ENCODE measurements at places on chromosomes 16 and 17. TPM values are rescaled to one million over a fixed set of nuclear protein-coding genes. Genes with fewer than 3 reads are reported as not detected.

C17orf50 gene
- total RNA-seq, result not detected

TPSD1 gene
- total RNA-seq, result not detected

SOST gene
- not detected for total RNA-seq

KIF2B gene
- not detected for total RNA-seq

C17orf107 gene
- 2.1 TPM for total RNA-seq

ENPP7 gene
- total RNA-seq, result not detected

G6PC1 gene
- total RNA-seq, result not detected

CLDN6 gene
- 1.2 TPM for total RNA-seq

PRAC1 gene
- total RNA-seq, result not detected

NTN1 gene
- total RNA-seq, result 0.69 TPM

MT4 gene
- total RNA-seq, result not detected

ARMC7 gene
- 19.8 TPM for total RNA-seq

C1QTNF8 gene
- total RNA-seq, result not detected

MYLK3 gene
- 1.4 TPM for total RNA-seq

C17orf67 gene
- total RNA-seq, result 4.6 TPM

DUSP14 gene
- total RNA-seq, result 75.2 TPM

CES5A gene
- not detected for total RNA-seq

MYCBPAP gene
- total RNA-seq, result 1.0 TPM

CCL16 gene
- not detected for total RNA-seq

NOD2 gene
- 1.1 TPM for total RNA-seq

FAM20A gene
- 0.59 TPM for total RNA-seq

HYDIN gene
- 2.9 TPM for total RNA-seq

CA4 gene
- total RNA-seq, result 0.78 TPM

ERI2 gene
- total RNA-seq, result 32.6 TPM

LDHD gene
- 4.1 TPM for total RNA-seq

TBC1D26 gene
- not detected for total RNA-seq

CALB2 gene
- 35.1 TPM for total RNA-seq

EXOC3L1 gene
- total RNA-seq, result 0.31 TPM

IRX3 gene
- total RNA-seq, result 5.7 TPM

GLTPD2 gene
- total RNA-seq, result 0.71 TPM

LPO gene
- total RNA-seq, result not detected

PRR35 gene
- total RNA-seq, result not detected

CORO1A gene
- 12.9 TPM for total RNA-seq

INPP5K gene
- total RNA-seq, result 15.4 TPM

KRT39 gene
- total RNA-seq, result 0.44 TPM

PPY gene
- total RNA-seq, result not detected

KCTD2 gene
- total RNA-seq, result 24.4 TPM

STH gene
- total RNA-seq, result not detected

CTDNEP1 gene
- total RNA-seq, result 85.3 TPM

RSL1D1 gene
- 239 TPM for total RNA-seq
